ENCODE measurements at places on chromosomes 5 and 9. TPM values are rescaled to one million over a fixed set of nuclear protein-coding genes. Genes with fewer than 3 reads are reported as not detected.

Gene ANGPTL2
- 7.7 TPM for total RNA-seq

Gene TEX48
- not detected for total RNA-seq

Gene TMEM252
- not detected for total RNA-seq

Gene SPATA31C1
- not detected for total RNA-seq

Gene TOR4A
- 23.5 TPM for total RNA-seq

Gene LCP2
- total RNA-seq = 0.26 TPM

Gene PCDHB5
- 0.51 TPM for total RNA-seq

Gene NOTCH1
- total RNA-seq = 70.2 TPM

Gene HIGD2A
- total RNA-seq = 36.3 TPM

Gene CATSPER3
- total RNA-seq = 0.13 TPM

Gene MTMR12
- total RNA-seq = 25.3 TPM

Gene PRDM9
- not detected for total RNA-seq

Gene ZNF300
- 4.6 TPM for total RNA-seq

Gene CYLC2
- not detected for total RNA-seq

Gene C9orf153
- total RNA-seq = 0.38 TPM

Gene CER1
- total RNA-seq = not detected

Gene NR5A1
- not detected for total RNA-seq

Gene HAVCR1
- not detected for total RNA-seq

Gene ENTPD8
- total RNA-seq = 0.26 TPM

Gene PLPP1
- 181 TPM for total RNA-seq

Gene SAXO1
- not detected for total RNA-seq

Gene SPTLC1
- 94.8 TPM for total RNA-seq

Gene SPATA31E1
- total RNA-seq = not detected

Gene FAXDC2
- 5.0 TPM for total RNA-seq

Gene OR1J2
- total RNA-seq = not detected

Gene SLC4A9
- total RNA-seq = not detected

Gene PTGDS
- total RNA-seq = 0.25 TPM

Gene ZNF608
- 6.6 TPM for total RNA-seq

Gene TMEM174
- not detected for total RNA-seq

Gene BSPRY
- total RNA-seq = not detected

Gene FUT7
- total RNA-seq = not detected

Gene OR1L1
- total RNA-seq = not detected

Gene RELL2
- total RNA-seq = 6.2 TPM

Gene HSPB3
- not detected for total RNA-seq

Gene MZB1
- not detected for total RNA-seq

Gene C1QTNF2
- 0.38 TPM for total RNA-seq

Gene PCSK5
- 1.0 TPM for total RNA-seq

Gene PDLIM7
- total RNA-seq = 31.5 TPM

Gene FLT4
- 236 TPM for total RNA-seq

Gene TTC33
- 13.5 TPM for total RNA-seq

Gene MSANTD3
- total RNA-seq = 43.9 TPM

Gene SH3TC2
- total RNA-seq = 27.2 TPM

Gene DND1
- total RNA-seq = 0.13 TPM

Gene GPR21
- 0.39 TPM for total RNA-seq

Gene LPCAT1
- total RNA-seq = 26.3 TPM

Gene HTR4
- total RNA-seq = not detected

Gene PCDHAC1
- total RNA-seq = 0.13 TPM

Gene FAM153A
- not detected for total RNA-seq

Gene BTNL9
- total RNA-seq = under 0.01 TPM

Gene TOR2A
- total RNA-seq = 5.3 TPM

Gene INSL6
- not detected for total RNA-seq

Gene FOXD4L6
- under 0.01 TPM for total RNA-seq

Gene LRRC19
- not detected for total RNA-seq

Gene F12
- 0.89 TPM for total RNA-seq

Gene IL33
- total RNA-seq = 2.8 TPM

Gene ZNF618
- total RNA-seq = 6.8 TPM

Gene PIP5K1B
- under 0.01 TPM for total RNA-seq

Gene IL31RA
- total RNA-seq = 0.38 TPM

Gene ANKRD18A
- total RNA-seq = not detected

Gene LIFR
- total RNA-seq = 31.3 TPM
